ENCODE measurements at places on chromosomes 2 and 18.

DNA sequence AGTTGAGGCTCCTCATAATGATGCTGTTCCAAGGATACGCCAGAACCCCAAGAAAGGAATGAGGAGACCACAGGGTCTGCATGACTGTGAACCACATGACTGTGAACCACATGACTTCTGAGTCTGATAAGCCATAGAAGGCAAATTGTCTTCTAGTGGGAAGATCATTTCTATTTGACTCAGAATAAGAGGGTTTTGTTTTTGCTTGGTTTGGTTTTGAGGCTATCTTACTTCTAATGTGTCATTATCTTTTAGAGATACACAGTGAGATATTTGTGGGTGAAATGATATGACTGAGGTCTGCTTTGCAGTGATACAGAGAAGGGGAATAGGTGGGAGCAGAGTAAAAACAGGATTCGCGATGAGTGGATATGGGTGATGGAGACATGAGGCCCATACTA is 28.9 kb upstream of the BCL2L11 start:
- no peak for DNase-seq

DNA sequence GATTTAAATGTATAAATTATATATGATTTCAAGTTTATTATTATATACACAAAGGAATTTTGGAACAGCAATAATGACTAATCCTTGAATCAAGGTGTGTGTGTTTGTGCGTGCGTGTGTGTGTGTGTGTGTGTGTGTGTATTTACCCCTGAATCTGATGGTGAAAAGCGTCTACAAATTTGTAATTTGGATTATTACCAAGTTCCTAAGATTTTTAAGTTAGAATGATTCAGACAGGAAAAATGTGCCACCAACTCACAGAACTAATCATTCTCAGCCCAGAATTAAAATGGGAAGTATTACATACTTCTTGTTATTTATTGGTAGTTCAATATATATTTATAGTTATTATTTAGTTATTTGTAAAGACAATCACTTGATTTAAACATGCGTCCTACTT is 12.3 kb downstream of the CALCRL start:
- DNase-seq, result no peak

DNA sequence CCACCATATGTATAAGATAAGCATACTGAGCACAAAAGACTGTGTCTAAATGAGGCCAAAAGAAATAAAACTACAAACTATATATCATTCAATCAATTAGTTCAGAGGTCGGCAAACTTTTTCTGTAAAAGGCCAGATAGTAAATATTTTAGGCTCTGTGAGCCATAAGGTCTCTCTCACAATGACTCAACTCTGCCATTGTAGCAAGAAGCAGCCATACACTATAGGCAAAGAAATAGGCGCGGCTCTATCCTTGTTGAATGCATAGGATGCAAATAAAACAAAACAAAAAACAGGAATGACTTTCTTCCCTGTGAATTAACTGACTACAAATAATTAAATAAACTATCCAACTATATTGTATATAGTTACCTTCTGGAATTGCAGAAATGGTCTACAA is 8.6 kb upstream of the CCDC88A start:
- no peak for DNase-seq

DNA sequence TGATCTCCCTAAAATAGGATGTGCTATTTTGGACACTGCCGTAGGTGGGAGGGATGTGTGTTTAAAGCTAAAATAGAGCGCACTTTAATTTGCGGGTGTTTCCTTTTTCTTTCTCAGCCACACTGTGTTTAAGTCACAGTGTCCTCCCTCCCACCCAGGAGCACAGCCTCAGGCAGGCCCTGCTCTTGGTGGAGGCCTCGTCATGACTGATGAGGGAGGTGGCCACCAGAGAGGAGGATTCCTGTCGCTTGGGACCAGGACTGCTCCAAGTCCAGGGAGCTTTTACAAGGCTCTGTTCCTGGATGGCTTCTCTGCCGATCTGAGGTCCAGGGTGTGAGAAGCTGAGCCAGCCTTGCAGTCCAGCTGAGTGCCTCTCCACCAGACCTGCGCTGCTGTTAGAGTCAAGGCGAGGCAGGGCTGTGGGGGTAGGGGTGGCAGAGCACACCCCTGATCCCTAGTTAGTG is 33.5 kb downstream of the INPP4A start:
- no peak for DNase-seq

GRCh38 chr2:203873461-203873860 is 5.9 kb downstream of the CTLA4 start:
- no peak for DNase-seq

DNA sequence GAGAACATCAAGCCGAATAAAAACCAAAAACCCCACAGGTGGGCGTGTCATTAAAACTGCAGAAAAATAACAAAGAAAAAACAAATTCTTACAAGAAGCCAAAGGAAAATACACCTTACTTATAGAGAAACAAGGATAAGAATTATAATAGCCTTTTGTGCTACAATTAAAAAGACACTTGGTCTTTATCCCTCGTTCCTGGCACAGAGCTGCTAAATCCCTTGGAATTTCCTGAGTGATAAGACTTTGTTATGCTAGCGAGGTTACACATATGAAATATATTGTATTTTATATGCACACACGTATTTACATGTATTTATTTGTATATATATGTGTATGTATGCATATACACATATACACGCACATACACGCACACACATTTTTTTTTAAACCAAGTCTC is 325.3 kb upstream of the TFPI start:
- DNase-seq, result peak; percentile 45

- no peak for DNase-seq
Observed at GRCh38 chr2:120746144-120746543, 10.5 kb downstream of the GLI2 start.

DNA sequence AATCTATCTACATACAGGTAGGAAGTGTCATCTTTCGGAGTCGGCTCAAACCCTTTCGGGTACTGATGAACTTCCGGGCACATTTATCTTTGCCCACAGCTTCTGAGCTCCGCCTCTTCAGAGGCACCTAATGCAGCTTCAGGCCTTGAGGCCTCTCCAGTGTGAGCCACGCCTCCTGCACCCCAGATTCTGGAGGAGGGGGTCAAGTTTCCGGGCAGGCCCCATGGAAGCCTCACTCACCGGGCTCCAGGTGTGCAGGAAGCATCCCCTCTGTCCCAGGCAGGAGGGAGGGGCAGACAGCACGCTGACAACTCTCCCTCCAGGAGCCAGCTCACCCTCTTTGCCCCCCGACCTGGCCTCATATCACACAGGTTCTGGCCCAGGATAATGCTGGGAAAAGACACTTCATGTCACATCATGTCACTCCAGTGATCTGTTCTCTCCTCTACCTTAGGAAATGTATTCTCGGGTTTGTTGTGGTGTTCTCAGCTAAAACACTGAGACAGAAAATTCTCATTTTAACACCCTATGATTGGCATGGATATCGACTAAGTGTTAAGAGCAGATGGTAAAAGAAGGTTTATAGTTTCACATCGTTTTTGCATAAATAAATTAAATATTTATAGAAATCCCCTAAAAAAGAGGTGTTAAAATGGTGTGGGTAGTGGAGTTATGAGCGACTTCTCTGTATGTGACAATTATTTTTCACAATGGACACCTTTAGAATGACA is 46.2 kb upstream of the COPS8 start:
- no peak for DNase-seq

DNA sequence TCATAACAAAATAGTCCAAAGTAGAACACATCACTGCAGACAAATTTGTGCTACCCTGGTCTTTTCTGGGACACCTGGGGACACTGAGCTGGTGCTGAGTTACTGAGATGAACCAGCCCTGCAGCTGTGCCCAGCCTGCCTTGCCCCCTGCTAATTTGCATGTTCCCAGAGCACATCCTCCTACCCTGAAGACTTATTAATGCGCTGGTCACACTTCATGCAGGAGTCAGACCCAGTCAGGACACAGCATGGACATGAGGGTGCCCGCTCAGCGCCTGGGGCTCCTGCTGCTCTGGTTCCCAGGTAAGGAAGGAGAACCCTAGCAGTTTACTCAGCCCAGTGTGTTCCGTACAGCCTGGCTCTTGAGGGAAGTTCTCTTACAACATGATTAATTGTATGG is 1518.3 kb downstream of the RPIA start:
- no peak for DNase-seq

GRCh38 chr2:84954329-84954728 is 16.6 kb upstream of the KCMF1 start:
- no peak for DNase-seq

GRCh38 chr2:108564510-108564909 is 30.2 kb downstream of the LIMS1 start:
- no peak for DNase-seq

GRCh38 chr2:186437719-186438118 is 48.3 kb upstream of the ZC3H15 start:
- DNase-seq, result no peak

DNA sequence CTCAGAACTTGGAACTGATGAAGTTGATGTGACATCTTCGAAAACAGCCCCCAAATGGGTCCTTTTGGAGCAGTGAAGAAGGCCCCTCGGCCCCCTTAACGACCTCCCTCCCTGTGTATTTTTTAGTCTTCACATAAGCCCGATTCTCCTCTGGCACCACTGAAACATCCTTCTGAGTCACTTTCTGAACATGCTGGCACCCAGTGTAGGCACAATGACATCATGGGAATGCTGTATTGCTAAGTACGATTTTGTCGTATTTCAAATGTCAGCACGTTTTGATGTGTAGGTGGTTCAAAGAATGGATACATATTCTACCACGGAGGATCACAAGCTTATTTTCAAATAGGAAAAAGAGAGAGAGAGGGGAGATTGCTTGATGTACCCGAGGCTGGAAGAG is 111.7 kb upstream of the RIOK3 start:
- DNase-seq, result no peak

GRCh38 chr2:20282916-20283592 is 58.1 kb upstream of the SDC1 start:
- no peak for DNase-seq

DNA sequence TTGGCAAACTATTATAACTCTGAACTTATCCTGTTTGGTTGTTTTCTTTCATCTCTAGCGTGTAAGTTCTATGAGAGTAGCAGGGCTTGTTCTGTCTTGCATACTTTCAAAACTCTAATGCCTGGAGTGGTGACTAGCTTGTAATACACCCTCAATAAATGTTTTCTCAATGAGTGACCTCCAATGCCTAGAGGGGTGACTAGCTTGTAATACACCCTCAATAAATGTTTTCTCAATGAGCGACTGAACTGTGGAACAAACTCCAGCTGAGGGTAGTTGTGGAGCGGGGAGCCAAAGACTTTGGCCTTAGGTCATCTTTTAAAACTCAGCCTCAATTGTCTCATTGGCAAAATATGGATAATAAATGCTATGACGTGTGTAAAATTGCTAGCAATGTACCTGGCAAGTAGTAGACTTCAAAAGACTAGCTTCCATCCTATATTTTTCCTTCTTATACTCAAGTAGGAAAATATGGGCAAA is 1.8 kb downstream of the GPD2 start:
- DNase-seq, result no peak
